ENCODE measurements at places on chromosomes 16 and 17. TPM values are rescaled to one million over a fixed set of nuclear protein-coding genes. Genes with fewer than 3 reads are reported as not detected.

DNA sequence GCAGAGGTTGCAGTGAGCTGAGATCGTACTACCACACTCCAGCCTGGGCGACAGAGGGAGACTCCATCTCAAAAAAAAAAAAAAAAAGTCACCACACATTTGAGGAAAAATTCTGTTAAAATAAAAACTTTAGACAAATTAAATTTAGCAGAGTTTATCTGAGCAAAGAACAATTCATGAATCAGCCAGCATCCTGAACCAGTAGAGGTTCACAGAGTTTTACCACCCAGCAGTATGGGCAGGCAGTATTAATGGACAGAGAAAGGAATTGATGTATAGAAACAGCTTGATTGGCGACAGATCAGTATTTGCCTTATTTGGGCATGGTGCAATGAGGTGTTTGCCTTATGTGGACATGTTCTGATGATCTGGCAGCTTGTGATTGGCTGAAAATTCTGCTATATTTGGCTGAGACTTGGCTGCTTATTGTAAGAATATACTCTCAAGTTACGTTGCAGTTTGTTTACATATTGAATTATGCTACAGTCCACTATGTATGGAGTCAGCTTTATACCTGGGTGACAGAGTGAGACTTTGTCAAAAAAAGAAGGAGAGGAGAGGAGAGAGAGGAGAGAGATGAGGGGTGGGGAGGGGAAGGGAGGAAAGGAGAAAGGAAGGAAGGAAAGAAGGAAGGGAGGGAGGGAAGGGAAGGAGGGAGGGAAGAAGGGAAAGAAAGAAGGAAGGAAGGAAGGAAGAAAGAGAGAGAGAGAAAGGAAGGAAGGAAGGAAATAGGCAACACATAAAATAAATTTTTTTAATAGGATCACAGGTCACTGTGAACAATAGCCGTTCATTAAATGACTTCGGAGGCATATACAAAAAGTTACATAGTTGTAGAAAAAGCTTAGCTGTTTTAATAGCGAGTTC, 14.6 kb downstream of the ABCC3 start:
- no peak for DNase-seq

Gene SEZ6L2
- 6.1 TPM for total RNA-seq

Gene ZNF423
- 9.7 TPM for total RNA-seq

Gene CHST6
- 0.06 TPM for total RNA-seq

Gene TNS4
- total RNA-seq: 2.1 TPM

DNA sequence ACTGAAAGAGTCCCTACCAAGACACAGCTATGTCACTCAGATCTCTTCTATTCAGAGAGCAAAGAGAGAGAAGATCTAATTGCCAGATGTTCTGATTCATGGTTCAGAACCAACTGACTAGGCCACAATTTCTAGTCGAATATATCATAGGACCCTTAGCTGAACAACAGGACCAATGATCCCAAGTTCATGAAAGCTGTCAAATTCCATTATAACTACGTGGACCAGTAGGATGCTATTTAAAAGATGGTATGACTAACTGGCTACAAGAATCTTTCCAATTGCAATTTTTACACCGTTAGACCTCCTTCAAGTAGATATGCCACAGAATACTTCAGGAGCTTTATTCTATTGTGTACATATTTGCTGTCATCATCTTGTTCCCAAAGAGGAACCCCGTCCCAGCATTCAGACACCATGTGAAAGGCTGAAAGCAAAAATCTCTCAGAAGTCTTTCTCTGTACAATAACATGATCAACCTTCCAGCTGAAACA, 26.0 kb downstream of the DCUN1D3 start:
- no peak for DNase-seq

GRCh38 chr17:57809879-57810278, 40.0 kb downstream of the MRPS23 start:
- DNase-seq: no peak

DNA sequence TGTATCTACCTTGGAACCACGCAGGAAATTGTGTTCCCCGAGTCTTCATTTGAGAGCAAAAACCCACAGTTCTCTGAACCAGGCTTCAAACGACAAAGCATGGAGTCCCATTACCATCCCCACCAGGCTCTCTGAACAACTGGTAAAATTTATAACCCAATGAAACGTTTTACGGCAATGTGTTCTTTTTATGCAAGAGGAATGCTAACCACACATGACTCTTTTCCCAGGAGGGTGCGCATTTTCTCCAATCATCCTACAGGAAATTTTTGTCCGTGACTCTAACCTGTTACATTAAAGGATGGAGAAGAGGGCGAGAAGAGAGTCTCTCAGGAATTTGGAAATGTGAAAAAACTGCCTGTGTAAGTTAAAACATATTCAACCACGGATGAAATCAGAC, 17.8 kb downstream of the STX8 start:
- no peak for DNase-seq

Gene TBC1D3I
- total RNA-seq: not detected

Gene C16orf96
- 0.19 TPM for total RNA-seq

Gene RBL2
- 70.7 TPM for total RNA-seq

GRCh38 chr17:68700421-68700820, 99.3 kb upstream of the FAM20A start:
- DNase-seq: no peak

Gene CCNF
- 1.3 TPM for total RNA-seq

GRCh38 chr17:79658811-79659207, 48.0 kb upstream of the RBFOX3 start:
- DNase-seq: no peak

Gene TBC1D16
- total RNA-seq: 46.1 TPM

DNA sequence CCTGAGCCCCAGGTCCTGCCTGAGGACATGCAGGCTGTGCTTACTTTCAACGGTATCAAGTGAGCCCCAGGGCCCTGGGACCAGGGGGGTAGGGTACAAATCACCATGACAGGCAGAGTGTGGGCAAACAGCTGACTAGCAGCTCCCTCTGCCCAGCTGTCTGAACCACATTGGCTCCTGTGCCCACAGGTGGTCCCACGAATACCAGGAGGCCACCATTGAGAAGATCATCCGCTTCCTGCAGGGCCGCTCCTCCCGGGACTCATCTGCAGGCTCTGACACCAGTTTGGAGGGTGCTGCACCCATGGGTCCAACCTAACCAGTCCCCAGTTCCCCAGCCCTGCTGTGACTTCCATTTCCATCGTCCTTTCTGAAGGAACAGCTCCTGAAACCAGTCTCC, 10.0 kb downstream of the SLC46A1 start:
- no peak for DNase-seq

DNA sequence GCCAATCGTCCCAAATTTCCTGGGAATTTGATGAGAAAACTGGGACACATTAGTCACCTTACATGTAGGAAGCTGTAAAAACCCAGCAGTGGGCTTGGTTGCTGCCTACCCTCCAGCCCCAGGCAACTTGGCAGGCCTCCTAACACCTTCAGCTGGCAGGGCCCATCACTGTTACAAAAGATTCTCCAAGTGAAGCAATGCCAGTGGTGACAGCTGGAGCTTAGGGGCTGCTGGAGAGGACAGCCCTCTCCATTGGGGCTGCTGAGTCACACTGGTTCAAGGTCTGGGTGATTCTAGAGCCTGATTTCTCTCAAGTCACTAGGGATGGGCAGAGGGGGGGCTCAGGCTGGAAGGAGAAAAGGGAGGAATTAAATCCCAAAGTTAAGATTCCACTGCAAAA, 180.6 kb downstream of the COPRS start:
- no peak for DNase-seq

- no peak for DNase-seq
These were observed 68.1 kb upstream of the TMEM132E start for GRCh38 chr17:34511265-34511664.

Gene CCL5
- total RNA-seq: 5.5 TPM

GRCh38 chr16:67024384-67025209, 4.4 kb upstream of the CBFB start:
- no peak for DNase-seq

DNA sequence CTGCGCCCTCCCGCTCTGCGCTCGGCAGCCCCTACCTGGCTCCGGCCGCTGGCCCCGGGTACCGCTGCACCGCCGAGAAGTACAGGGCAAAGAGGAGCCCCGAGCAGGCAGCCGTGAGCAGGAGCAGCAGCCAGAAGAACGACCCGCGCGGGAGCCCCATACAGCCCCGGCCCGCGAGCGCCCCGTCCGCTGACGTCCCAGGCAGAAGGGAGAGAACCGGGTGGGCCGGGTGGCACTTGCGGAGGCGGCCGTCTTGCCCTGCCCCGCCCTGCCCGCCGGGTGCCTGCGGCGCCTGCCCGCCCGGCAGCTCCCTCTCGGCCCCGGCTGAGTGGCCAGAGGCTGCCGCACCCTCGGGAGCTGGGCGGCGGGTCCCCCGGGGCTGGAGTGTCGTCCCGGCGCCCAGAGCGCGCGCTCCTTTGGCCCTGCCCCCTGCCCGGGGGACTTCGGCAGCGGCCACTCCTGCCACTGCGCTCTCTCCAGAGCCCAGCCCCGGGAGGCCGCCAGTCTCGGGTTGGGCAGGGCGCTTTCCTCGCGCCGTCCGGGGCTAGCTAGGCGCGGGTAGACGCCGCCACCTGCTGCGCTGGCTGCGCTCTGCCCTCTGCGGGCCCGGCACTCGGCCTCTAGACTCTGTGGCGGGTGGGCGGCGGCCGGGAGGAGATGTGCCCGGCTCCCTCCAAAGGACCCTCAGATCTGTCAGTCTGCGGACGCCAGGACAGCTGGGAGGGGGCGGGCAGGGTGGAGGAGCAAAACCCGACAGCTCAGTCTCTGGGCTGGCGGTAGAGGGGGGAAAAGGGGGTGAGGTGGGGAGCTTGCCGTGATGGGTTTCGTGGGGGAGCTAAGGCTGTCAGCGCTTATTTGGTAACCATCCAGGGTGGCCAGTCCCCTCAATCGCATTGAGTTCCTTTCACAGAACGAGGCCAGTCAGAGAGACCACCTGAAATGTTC, at the start of gene ST6GALNAC2:
Gene ST6GALNAC2 (minus strand): TSS at position 212 of the 945 bp plus-strand sequence. CDS start 52 bp downstream, at position 160.
- no peak for DNase-seq

DNA sequence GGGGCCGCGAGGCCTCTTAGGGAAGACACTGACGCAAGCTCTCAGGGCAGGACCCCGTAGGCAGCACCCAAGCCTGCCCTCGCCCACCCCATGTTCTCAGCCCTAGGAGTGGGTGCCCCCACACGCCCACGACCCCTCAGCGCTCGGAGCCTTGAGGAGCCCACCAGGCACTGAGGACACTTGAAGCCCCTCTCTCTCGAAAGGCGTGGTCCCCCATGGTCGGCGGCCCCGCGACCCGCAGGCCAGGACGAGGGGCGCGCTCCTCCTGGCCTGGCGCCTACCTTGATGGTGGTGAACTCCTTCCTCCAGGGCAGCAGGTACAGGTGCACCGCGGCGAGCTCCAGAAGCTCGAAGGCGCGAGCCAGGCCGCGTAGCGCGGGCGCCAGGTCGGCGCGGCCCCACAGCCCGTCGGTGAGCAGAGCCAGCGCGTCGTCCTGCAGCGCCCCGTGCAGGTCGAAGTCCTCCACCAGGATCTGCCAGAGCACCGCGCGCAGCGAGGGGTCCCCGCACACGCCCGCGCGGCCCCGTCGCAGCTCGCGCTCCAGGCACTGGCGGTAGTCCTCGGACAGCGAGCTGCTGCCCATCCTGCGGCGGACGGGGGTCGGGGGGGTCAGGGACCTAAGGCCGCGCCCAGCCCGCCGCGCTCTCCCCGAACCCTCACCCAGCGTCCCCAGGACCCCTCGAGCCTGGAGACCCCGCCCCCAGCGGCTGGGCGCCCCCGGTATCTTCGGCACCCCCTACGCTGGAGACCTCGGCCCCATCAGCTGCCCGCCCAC, 668 bp downstream of the SPATA2L start:
- DNase-seq: no peak

- DNase-seq: no peak
These were observed 196.7 kb upstream of the CDH5 start for GRCh38 chr16:66169817-66170216.

Gene OR2C1
- not detected for total RNA-seq

- DNase-seq: no peak
These were observed 9.1 kb downstream of the UNC13D start for GRCh38 chr17:75834928-75835653.

Gene CRYM
- total RNA-seq: 1.4 TPM

- no peak for DNase-seq
These were observed 62.3 kb upstream of the HS3ST2 start for GRCh38 chr16:22751685-22752084.

DNA sequence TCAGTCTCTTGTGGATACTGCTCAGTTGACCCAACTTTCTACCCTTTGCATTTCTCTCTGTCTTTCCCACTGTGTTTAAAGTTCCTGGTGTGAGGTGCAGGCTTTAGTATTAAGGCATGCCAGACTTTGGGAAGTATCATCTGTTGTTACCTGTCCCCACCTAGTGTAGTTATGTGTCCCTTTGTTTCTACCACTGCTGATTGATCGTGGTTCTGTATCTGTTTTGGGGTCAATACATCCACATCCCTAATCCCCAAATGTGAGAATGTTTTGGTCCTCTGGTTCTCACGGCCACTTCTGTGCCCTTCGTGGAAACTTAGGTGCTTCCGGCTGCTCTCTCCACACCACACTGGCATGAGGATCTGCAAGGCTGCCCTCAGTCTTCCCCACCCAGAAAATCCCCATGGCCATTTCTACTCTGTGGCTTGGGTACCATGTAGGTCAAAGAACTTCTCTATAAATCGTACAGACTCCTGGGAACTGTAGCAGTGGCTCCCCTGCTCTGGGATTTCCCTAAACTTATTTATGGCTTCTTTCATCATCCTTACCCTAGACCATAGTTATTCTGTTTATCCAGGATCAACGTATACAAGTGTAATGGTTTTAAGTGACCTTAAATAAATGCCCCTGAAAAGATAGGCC, 443.2 kb downstream of the XYLT1 start:
- DNase-seq: no peak

- DNase-seq: no peak
These were observed 15.2 kb downstream of the CNGB1 start for GRCh38 chr16:57955572-57956188.

DNA sequence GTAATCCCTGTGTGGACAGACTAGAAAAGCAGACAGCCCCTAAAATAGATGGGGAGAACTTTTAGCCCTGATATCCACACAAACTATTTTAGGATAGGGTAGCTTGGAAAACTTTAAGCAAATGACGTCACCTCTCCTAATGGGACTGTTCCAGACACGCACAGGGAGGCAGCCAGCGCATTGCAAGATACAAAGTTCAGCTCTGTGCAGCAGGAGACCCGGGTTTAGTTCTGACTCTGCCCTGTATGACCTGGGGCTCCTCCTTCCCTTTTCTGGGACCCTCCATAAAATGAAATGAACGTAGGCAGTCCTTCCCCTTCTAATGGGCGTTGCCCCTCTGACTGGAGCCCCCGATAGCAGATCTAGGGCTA, 6.3 kb downstream of the ZNF689 start:
- DNase-seq: no peak
